Lower lobe of right lung (tissue), 2 donors: ENCODE measurements at places on chromosomes 11 and 22. TPM values are rescaled to one million over a fixed set of nuclear protein-coding genes. Genes with fewer than 3 reads are reported as not detected.
A peak's percentile ranks its signal among the peaks of the same experiment; 100 is the strongest.

The BTBD18 gene
- not detected for total RNA-seq

DNA sequence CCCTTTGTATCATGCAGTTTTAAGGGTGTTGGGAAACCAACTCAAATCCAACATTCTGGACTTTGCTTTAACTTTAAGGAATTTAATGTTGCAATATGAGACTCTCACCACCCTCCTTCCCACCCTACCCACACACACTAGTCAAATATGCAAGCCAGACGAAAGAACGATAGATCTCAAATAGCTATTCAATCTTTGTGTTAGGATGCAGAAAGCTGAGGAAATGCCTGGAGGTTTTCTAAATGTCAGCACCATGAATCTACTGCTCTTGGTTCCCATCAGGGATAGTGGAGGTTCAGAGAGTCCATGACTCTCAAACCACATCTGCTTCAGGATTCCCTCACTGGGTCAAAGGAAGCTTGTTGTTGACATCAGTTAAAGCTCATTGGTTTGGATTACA is 33.7 kb downstream of the EXPH5 start:
- H3K27me3 ChIP-seq: no peaks in the 10 kb centered on the region
- H3K4me1 ChIP-seq: peaks cover 7% of the 10 kb centered on the region
- no peaks in the 10 kb centered on the region for H3K36me3 ChIP-seq
- H3K4me3 ChIP-seq: no peak overlapping the region
- no peak overlapping the region for H3K27ac ChIP-seq

DNA sequence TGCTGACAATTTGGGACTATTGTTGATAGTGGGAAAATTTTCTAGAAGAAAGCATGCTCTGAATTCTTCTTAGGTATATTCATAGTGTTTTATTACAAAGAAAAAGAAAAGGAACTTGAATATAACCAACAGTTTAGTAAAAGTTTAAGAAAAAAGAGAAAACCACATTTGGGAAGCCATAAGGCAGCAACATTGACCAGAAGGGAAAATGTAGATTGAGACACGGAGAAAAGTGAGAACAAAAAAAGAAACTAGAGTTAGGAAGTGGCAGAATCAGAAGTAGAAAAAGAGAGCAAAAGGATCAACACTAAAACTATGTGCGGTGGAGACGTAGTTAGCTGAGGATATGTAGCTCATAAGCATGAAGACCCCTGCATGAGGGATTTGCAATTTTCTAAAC is 1398.2 kb downstream of the LRRC4C start:
- no peaks in the 10 kb centered on the region for H3K27me3 ChIP-seq
- H3K27ac ChIP-seq: no peak overlapping the region
- H3K4me1 ChIP-seq: no peaks in the 10 kb centered on the region
- no peak for DNase-seq
- no peak overlapping the region for H3K4me3 ChIP-seq

DNA sequence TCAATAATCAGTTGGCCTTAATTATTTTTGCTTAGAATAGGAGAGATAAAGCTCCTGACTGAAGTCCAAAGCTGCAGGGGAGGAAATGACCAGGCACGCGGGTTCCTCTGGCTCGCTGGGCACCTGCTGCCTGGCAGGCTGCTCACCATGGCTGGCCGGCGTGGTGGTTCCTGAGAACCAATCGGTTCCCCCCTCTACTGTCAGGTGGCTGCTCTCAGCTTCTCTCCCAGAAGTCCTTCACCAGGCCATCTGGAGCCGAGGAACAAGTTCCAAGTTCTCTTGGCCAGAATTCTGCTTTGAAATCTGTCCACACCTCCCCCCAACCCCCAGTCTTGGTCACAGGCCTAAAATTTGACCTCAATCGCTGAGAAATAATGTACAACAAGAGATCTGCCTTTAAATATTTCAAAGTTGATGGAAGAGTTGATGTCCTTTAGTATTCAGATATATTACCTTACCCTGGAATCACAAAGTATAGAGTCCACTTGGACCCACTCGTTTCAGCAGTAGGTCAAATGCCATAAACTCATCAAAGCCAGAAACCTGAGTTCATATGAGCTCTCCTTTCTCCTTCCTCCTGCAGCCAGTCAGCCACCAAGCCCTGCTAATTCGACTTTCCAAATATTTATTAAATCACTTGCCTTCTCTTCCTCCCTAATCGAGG is 25.2 kb downstream of the EXPH5 start:
- H3K4me1 ChIP-seq: peaks cover 11% of the 10 kb centered on the region
- no peaks in the 10 kb centered on the region for H3K27me3 ChIP-seq
- no peak overlapping the region for H3K4me3 ChIP-seq
- H3K27ac ChIP-seq: no peak overlapping the region

DNA sequence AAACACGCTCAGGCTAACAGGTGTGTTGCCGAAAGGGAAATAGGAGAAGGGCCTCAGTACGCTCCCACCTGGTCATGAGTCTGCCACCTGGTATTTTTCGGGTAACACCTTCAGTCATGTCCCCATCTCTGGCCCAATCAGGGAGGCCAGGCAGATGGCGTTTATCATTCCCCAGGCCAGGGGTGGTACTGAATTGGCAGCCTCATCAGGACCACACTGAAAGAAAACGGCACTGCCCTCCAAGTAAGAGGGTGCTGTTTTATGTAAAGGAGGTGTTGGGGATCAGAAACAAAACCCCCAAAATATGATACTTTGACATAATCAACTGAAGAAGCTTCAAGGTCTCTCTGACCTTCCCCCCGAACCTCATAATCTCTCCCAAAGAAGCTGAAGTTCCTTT is 58.9 kb downstream of the RCN1 start:
- H3K27me3 ChIP-seq: no peaks in the 10 kb centered on the region
- DNase-seq: no peak
- H3K27ac ChIP-seq: no peak overlapping the region
- no peaks in the 10 kb centered on the region for H3K36me3 ChIP-seq
- no peak overlapping the region for H3K4me3 ChIP-seq

The ATG2A gene
- 21.7 TPM for total RNA-seq

DNA sequence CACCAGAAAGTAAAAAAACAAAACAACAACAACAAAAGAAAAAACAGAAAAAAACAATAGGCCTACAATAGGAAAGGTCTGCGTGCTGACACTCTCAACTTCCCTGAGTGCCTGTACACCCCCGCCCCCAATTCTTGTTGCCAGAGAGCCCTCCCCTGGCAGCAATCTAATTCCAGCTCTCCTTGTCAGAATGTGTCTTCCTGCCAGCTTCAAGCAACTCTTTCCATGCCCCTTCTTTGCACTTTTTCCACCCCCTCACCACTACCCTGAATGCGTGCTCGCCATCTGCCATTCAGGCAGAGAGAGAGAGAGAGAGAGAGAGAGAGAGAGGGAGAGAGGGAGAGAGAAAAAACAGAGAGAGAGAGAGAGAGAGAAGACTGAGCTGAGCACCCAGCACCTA is 245.0 kb downstream of the KIRREL3 start:
- H3K36me3 ChIP-seq: no peaks in the 10 kb centered on the region
- no peaks in the 10 kb centered on the region for H3K4me1 ChIP-seq
- H3K4me3 ChIP-seq: no peak overlapping the region

GRCh38 chr22:29369460-29369859 is 18.9 kb downstream of the AP1B1 start:
- DNase-seq: peak; percentile 65
- H3K27me3 ChIP-seq: no peaks in the 10 kb centered on the region
- H3K4me1 ChIP-seq: peaks cover 22% of the 10 kb centered on the region
- H3K4me3 ChIP-seq: no peak overlapping the region
- no peak overlapping the region for H3K27ac ChIP-seq

The ST14 gene
- 61.1 TPM for total RNA-seq

The TRIM49 gene
- total RNA-seq: not detected

- peaks cover 8% of the 10 kb centered on the region for H3K36me3 ChIP-seq
- no peak overlapping the region for H3K4me3 ChIP-seq
- peak; percentile 55 for DNase-seq
- H3K27ac ChIP-seq: no peak overlapping the region
- peaks cover 45% of the 10 kb centered on the region for H3K4me1 ChIP-seq
Observed at GRCh38 chr22:26579331-26579886, 10.5 kb downstream of the TPST2 start.

GRCh38 chr11:64409278-64409677 is 50.3 kb downstream of the RPS6KA4 start:
- H3K27me3 ChIP-seq: no peaks in the 10 kb centered on the region
- no peak for DNase-seq
- H3K36me3 ChIP-seq: no peaks in the 10 kb centered on the region
- H3K27ac ChIP-seq: no peak overlapping the region

GRCh38 chr11:111403051-111403726 is 24.1 kb upstream of the POU2AF1 start:
- H3K27me3 ChIP-seq: no peaks in the 10 kb centered on the region
- no peaks in the 10 kb centered on the region for H3K36me3 ChIP-seq
- no peak overlapping the region for H3K4me3 ChIP-seq
- H3K27ac ChIP-seq: no peak overlapping the region
- DNase-seq: no peak

The SLC22A12 gene
- total RNA-seq: not detected

The BEST1 gene
- total RNA-seq: 14.1 TPM

DNA sequence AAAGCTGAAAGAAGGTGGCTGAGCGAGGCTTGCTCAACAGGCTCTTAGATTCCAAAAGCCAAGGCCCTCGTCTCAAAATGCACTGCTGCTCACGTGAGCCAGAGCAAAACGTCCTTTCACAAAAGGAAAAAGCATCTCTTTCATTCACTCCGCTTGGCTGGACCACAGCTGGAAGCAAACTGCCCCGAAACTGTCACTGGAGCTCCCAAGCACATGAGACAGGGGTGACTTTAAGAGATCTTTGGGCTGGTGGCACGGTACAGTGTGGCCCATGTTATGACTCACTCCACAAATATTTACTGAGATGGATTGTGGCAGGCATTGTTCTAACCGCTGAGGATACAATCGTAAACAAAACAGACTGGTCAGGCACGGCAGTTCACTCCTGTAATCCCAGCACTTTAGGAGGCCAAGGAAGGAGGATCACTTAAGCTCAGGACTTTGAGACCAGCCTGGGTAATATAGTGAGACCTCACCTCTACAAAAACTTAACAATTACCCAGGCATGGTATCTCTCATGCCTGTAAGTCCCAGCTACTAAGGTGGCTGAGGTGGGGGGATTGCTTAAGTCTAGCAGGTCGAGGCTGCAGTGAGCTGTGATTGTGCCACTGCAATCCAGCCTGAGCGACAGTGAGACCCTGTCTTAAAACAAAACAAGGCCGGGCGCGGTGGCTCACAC is 3.6 kb downstream of the PLA2G6 start:
- peaks cover 73% of the 10 kb centered on the region for H3K4me1 ChIP-seq
- H3K36me3 ChIP-seq: no peaks in the 10 kb centered on the region
- H3K27me3 ChIP-seq: no peaks in the 10 kb centered on the region
- H3K27ac ChIP-seq: peak overlapping the region; percentile 79

The C11orf86 gene
- not detected for total RNA-seq

- peaks cover 4% of the 10 kb centered on the region for H3K36me3 ChIP-seq
- H3K27ac ChIP-seq: no peak overlapping the region
Observed at GRCh38 chr22:36360011-36360410, 27.8 kb downstream of the MYH9 start.

DNA sequence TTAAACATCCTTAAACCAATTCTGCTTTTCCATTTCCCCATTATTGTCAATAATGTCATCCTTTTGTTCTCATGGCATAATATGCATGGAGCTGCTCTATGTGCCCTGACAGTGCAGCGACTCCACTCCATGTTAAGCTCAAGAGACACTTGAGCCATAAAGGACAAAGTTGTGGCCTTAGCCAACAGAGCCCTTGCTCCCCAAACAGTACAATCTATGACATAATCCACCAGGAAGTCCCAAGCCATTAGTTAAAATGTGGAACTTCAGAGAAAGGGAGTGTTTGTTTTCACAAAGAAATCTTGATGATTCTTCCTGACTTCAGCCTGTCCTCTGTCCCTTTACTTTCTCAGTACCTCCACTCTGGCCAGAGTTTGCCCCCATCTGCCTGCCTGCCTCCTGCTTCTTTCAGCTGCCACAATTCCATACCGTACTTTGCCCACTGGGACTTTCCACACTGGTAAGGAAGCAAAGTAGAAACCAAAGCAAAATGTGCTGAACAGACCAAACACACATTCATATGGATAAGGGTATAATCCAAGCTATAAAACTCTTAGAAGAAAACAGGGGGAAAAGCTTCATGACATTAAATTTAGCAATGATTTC is 46.3 kb upstream of the ZC3H12C start:
- no peak overlapping the region for H3K4me3 ChIP-seq
- H3K27me3 ChIP-seq: no peaks in the 10 kb centered on the region
- H3K36me3 ChIP-seq: no peaks in the 10 kb centered on the region
- H3K4me1 ChIP-seq: no peaks in the 10 kb centered on the region
- no peak for DNase-seq

DNA sequence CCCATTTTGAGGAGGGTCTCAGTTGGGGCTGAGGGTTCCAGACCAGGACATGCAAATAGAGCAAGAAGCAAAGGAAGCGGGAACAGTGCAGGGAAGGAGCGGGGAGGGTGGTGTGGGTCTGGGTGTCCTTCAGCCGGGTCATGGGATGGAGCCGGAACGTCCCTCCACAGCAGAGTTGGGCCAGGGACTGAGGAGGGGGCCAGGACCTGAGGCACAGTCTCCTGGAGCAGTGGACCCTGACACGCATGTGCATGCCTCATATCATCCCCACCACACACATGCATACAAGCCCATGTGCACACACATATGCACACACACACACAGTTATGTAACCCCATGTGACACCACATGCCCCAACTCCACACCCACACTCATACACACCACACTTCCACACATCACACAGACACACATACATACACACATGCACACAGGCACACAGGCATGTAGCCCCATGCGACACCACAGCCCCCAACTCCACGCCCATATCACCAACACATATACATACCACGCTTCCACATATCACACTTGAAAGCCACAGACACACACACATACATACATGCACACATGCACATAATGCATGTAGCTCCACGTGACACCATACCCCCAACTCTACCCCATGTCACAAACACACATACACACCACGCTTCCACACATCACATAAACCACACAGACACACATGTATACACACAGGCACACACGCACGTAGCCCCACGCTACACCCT is 1026.6 kb downstream of the BRD1 start:
- H3K4me1 ChIP-seq: no peaks in the 10 kb centered on the region
- H3K4me3 ChIP-seq: no peak overlapping the region
- no peak overlapping the region for H3K27ac ChIP-seq
- no peak for DNase-seq
- peaks cover 14% of the 10 kb centered on the region for H3K27me3 ChIP-seq

The RGL4 gene
- total RNA-seq: 1.9 TPM

DNA sequence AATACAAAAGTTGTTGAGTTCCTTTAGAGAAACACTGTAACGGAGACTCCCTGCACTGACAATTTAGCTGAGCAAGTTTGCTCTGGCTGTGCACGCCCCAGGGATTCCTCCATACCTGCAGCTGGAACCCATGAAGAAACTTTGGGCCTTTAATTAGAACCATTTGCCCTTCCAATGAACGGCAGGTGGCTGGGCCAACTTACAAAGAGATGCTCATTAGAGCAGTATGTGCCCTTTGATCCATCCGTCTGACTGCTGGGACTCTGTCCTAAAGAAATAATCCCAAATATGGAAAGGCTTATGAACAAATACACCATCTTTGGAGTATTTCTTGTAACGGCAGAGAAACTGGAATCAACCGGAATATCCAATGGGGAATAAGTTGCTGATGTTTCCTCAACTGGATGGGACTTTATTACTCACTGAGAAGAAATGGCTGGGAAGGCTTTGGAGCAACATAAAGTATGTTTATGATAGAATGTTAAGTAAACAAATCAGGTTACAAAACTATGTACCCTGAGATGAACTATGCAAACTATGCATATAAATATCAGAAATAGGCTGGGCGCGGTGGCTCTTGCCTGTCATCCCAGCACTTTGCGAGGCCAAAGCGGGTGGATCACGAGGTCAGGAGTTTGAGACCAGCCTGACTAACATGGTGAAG is 24.4 kb upstream of the FBLN1 start:
- no peak overlapping the region for H3K27ac ChIP-seq
- no peaks in the 10 kb centered on the region for H3K36me3 ChIP-seq
- H3K4me3 ChIP-seq: no peak overlapping the region
- DNase-seq: peak; percentile 43
- H3K4me1 ChIP-seq: no peaks in the 10 kb centered on the region
- no peaks in the 10 kb centered on the region for H3K27me3 ChIP-seq
